SJCRH30 (cell line): ENCODE measurements at places on chromosomes 6 and 20.

DNA sequence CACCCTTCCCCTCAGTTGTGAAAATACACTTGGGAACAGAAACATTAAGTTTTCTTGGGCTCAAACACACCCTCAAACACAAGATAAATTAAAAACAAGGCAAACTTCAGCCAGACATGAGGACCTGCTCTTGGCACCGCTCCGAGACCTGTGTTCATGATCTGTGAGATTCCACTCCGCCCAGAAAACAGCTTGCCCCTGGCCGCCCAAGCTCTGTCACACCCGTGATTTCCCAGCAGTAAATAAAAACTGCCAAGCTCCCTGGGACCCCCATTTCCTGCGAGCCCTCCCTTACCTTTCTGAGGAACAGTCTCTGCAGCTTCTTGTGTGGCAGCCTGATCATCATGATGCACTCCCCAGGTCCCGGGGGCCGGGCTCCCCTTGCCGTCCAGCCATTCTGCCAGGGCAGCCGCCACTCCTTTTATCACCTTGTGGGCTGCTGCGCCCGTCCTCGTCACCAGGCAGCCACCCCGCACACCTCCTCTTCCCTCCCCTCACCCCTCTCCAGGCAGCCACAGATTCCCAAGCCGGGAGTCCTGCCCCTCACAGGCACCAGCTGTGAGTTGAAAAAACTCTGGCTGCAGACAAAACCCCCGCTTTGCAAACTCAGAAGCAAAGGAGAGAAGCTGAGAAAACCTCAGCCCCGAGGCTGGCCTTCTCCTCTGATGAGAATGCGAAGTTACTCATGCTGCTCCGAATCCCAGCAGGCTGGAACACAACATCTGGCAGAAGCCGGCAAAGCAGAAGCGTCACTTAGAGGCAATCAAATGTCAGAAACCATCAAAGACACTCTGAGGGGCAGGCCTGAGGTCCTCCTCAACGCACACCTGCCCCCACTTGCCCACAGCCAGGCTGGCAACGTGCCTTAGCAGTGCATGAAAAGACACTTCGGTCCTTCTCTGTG is 130.4 kb upstream of the RPS6KA2 start:
- no peak for DNase-seq

GRCh38 chr6:19752746-19753145 is 84.4 kb upstream of the ID4 start:
- DNase-seq = no peak

GRCh38 chr6:13400772-13401171 is 72.4 kb upstream of the TBC1D7 start:
- no peak for DNase-seq

GRCh38 chr6:137001977-137002302 is 42.8 kb downstream of the IL20RA start:
- DNase-seq = no peak
